NCI-H1436 (cell line): ENCODE measurements at places on chromosomes 12 and 14.

GRCh38 chr14:73745571-73746519 lies 31.7 kb upstream of the PNMA1 start:
- DNase-seq = no peak

DNA sequence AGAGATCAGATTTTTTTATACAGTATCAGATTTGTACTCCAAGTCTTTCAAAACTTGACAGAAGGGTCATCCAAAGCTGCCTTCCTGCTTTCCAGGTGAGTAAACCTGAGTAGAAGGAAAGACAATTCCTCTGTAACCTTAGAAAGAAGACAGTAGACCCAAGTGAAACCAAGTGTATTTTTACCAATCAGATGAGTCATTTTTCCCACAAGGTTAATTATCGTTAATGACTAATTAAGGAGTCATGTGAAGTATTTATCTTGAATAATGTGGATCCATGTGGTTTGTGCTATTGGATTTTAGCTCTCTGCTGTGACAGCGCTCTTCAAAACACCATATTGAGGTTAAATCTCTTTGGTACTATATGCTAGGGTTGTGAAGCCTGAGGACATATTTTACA lies 74.0 kb upstream of the PELI2 start:
- no peak for DNase-seq

DNA sequence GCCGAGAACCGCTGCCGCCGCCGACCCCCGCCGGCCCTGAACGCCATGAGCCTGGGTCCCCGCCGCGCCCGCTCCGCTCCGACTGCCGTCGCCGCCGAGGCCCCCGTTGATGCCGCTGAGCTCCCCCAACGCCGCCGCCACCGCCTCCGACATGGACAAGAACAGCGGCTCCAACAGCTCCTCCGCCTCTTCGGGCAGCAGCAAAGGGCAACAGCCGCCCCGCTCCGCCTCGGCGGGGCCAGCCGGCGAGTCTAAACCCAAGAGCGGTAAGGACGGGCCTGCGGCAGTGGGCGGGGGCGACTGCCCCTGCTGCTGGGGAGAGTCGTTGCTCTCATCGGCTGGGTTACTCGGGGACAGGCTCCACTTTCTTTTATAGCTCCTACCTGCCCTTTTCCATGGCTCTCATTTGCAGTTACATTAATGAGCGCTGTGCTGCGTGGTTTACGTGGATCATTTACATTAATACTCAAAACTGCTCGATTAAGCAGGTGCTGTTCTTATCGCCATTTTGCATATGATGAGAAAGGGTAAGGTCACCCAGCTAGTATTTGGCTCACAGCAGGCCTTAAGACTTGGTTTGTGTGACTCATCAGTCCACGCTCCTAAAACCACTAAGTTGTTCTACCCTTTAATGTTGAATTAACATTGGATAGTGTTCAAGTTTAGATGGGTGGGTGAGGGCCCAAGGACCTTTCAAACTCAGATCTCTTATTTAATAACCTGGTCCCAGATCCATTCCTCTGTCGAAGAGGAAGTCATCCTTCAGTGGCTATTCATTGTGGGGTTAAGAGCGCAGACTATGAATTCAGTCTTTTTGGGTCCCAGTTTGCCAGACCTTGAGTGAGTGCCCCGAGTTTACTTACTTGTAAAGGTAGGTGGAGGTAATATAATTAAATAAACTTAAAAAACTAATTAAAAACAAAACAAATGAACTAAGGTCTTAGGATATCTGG lies 823 bp downstream of the RNF10 start:
- no peak for DNase-seq

DNA sequence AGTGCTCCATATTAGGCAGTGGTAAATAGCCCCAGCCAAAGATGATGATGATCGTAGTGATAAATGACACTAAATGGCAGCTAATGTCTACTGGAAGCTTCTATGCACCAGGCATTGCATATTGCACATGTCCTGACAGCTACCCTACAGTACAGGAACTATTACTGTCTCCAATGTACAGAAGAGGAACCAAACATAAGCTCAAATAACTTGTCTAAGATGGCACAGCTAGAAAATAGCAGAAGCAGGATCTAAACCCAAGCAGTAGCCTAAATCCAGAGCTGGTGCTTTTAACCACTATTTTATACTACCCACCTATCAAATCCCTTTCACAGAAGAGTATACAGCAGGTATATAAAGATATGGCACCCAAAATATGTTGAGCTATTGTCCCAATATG lies 28.9 kb downstream of the ESR2 start:
- no peak for DNase-seq

DNA sequence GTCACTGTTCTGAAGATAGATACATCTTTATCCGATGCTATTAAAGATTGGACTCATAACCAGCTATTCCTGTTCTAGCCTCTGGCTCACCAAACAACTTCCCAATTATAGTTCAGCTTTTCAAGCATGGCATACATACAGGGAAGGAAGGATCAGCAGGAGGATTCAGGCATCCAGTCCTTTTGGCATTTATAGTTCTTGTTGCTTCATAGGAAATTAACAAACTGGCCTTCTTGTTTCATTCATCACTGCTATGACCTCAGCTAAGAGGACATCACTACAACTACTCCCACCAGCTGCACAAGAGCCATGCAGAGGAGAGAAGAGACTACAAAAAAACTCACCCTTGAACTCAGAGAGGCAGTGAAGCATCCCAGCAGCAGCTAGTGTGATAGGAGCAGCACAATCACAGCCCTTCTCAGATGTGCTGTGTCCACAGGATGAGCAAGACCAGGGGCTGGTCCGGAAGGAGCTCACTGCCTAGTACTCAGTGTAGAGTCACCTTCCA lies 100.5 kb downstream of the SPTSSA start:
- DNase-seq = no peak
